Chondrocyte (in vitro differentiated cells): ENCODE measurements at places on chromosomes 2 and 18.

GRCh38 chr2:14492920-14493503 is 139.5 kb upstream of the LRATD1 start:
- DNase-seq = no peak

- peak; percentile 77 for DNase-seq
Measured at GRCh38 chr2:127580167-127581049, 44.9 kb downstream of the MYO7B start.

DNA sequence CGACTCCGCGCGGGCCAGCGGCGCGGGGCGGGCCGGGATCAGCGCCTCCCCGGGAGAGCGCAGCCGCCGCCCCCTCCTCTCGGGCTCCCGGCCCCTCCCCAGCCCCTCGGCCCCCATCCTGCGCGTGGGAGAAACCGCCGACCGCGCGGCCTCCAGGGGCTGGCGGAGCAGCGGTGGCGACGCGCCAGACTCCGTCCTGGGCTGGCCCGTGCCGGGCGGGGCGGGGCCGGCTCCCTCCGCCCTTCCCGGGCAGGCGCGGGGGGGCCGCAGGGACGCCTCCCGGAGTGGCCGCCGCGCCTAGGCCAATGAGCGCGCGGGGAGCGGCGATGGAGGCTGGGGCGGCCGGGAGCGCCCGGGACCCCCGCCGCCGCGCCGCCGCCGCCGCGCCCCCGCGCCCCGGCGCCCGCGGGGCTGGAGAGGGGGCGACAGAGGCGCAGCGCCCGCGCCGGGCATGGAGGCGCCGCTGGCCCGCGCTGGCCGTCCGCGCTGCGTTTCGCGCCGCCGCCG is 49.1 kb downstream of the KCNIP3 start:
- no peak for DNase-seq

DNA sequence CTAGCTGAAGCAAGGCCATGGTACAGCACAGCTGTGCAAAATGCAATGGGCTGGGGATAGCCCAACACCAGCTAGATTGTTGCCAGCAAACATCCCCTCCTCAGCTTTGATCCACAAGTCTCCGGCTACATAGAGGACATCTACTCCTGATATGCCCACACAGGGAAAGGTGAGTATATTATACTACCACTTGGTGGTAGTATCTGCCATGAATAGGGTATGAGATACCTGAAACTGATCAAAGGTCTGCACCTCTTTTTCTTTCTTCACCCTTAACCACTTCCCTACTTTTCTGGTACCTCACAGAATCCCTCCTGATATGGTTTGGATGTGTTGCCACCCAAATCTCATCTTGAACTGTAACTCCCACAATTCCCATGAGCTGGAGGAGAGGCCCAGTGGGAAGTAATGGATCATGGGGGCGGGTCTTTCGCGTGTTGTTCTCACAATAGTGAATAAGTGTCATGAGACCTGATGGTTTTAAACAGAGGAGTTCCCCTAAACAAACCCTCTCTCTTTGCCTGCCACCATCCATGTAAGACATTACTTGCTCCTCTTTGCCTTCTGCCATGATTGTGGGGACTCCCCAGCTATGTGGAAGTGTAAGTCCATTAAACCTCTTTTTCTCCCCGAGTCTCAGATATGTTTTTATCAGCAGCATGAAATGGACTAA is 279.6 kb downstream of the TXNL1 start:
- no peak for DNase-seq

DNA sequence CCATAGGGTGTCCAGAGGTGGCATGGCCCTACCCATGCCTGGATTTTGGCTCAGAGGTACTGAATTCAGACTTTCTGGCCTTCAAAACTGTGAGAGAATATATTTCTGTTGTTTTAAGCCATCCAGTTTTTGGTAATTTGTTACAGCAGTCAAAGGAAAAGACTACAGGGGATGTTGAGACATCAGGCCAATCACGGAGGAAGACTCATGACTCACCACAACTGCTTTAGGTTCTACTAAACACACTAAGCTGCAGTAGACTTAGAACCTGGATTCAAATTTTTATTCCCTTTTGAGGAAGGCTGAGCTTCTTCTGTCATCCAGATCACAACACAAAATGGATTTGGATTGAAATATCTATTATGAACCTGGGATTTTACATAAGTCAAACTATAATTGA is 12.0 kb upstream of the C2orf66 start:
- no peak for DNase-seq

DNA sequence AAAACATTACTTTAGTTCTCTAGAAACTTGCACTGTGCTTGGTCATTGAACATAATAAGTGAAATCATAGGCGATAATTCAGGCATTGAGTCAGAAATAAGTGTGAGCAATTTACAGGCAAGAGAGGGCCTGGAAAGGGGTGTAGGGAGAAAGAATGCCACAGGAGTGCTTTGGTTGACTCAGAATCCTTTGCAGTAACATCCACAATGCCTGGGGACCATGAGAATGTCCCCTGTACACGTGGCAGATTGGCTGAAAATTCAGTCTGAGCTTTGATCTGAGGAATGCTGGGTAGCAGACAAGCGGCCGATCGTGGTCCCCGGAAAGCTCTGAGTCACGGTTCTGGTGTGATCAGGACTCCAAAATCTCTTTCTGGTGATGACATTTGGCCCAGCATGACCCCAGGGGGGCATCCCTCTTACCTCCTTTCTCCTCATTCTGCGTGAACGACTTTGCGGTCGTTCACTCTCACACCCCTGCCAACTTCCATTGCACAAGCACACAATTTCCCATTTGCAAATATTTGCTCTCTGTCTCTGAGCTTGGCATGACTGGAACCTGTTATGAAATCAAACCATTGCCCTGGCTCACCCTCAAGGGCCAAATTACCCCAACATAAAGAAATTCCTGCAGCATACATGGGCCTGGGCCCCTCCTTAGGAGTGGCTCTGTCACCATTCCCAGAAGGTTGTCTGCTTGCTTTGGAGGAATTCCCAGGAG is 305.0 kb upstream of the EPAS1 start:
- DNase-seq = no peak

- DNase-seq = no peak
Measured at GRCh38 chr18:35605686-35606417, 24.3 kb downstream of the GALNT1 start.

- DNase-seq = no peak
Measured at GRCh38 chr2:11681722-11682589, 12.0 kb upstream of the NTSR2 start.

DNA sequence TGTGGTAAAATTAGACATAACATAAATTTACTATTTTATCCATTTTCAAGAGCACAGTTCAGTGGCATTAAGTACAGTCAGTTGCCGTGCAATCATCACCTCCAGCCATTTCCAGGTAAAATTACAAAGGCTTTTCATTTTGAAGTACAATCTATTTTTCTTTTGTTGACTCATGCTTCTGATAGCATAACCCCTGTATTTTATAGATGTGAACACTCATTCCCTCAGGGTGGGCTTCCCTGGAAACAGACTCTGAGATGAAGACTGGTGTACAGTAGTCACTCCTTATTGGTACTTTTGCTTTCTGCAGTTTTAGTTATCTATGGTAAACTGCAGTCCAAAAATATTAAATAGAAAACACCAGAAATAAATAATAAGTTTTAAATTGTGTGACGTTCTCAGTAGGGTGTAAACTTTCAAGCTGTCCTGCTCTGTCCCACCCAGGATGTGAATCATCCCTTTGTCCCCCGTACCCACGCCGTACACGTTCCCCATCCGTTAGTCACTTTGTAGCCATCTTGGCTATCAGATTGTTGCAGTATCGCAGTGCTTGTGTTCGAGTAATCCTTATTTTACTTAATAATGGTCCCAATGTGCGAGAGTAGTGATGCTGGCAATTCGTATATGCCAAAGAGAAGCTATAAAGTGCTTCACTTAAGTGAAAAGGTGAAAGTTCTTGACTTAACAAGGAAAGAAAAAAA is 41.1 kb upstream of the NAB1 start:
- DNase-seq = no peak

DNA sequence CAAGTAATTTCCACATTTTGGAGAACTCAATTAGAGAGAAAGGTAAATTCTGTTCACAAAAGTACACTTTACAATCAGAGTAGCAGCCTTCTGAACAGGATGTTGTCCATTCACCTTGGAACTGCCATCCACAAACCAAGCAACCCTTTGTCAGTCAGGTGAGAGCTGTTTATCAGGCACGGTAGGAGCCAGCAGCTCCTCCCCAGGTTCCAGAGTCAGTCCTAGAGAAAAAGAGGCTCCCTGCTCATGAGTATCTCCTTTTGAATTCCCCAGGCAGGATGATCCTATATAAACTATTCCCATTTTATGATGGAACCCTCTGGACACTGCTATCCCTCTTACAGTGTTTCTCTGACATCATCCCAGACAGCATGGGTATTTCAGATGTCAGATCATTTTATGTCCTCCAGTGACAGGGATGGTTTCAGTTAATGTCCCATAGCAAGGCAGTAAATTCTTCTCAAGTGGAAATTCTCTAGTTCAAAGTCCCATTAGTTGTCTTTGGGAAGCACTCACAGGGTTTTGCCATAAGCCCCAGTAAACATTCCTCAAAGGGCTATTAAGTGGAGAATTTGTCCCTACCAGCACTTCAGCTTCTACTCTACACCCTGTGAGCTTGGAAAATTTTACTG is 34.5 kb upstream of the CSRNP3 start:
- DNase-seq = no peak

- DNase-seq = no peak
Measured at GRCh38 chr18:56224669-56225561, 413.5 kb downstream of the TXNL1 start.

GRCh38 chr2:156818944-156819343 is 382.8 kb downstream of the GPD2 start:
- DNase-seq = no peak

DNA sequence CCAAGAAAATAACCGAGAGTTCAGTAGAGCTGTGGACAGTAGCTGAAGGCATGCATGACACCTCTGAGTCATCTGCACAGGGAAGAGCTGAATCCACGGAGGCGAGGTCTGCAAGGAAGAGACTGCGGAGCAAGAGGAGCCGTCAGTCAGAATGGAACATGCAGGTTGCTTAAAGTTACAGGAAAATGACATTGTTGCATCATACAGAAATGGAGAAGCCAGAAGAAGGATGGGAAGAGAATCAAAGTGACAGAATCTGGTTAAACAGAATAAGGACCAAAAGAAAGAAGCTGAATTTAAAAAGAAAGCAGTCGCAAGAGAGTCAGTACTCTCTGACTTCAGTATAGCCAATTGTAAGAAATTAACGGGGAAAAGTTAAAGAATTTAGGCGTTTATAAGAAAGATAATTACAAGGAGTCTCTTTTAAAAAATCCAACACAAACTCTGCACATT is 533.8 kb downstream of the ADCYAP1 start:
- no peak for DNase-seq
